RPMI8226 (cell line): ENCODE measurements at places on chromosomes 16 and 17.

- DNase-seq = no peak
Observed at GRCh38 chr16:66569131-66569530, 2.9 kb downstream of the CMTM1 start.

DNA sequence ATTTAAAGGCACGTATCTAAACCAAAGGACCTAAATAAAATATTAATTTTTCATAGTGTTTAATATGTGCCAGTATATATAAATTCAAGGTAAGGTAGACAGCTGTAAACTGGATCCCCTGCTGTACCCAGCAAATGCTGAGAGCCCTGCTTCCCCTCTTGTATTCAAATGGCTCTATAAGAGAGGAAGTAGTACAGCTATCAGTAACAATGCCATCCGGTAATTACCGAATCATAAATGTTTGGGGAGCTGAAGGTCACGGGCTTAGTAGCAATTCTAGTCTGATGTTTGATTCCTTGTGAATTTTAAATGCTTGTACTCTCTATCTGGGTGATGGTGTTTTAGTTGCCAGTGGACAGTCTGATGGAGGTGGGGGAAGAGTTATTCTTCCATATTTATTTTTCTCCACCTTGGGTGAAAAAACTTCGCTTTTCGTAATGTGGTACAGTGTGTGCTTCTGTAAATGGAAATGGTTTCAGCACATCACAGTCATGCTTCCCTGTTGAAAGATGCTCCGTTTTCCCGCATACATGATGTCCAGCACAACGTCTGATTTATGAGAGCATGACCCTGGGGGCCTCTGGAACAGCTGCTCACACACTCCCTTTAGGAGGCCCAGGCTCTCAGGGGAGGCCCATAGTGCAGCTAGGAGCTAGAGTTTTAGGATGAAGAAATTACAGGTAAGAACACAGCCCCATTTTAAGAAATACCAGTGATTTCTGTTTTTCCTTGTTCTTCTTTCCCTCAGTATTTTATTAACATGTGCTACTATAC lies 423.9 kb downstream of the WWOX start:
- DNase-seq = no peak

- no peak for DNase-seq
Observed at GRCh38 chr17:47622180-47622549, 27.6 kb upstream of the KPNB1 start.

DNA sequence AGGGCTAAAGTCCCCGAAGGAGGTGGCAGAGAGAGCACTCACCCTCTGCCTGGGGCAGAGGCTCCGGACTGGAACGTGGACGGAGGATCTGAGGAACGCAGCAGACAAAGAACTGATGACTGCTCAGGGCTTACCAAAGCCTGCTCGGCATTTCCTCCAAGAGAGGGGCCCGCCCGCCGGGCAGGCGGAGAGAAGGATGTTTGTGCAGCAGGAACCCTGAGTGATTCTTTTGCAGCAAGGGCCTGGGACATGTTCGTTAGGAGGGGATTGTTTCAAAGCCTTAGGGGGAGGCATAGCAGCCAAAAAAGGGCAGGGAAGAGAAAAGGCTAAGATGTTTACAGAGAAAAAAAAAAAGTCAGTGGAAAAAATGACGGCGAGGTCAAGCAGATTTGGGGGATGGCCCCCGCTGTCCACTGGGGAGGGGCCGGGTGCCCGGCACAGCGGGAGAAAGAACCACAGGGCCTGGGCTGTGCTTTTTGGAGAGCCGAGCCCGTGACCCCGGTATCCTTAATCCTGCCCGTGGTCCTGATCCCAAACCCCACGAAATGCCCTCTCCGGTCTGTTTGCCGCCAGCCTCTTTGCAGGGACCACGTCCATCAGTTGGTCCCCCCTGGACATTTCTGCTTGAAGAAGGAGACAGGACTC lies 129.3 kb downstream of the NTN1 start:
- DNase-seq = no peak

DNA sequence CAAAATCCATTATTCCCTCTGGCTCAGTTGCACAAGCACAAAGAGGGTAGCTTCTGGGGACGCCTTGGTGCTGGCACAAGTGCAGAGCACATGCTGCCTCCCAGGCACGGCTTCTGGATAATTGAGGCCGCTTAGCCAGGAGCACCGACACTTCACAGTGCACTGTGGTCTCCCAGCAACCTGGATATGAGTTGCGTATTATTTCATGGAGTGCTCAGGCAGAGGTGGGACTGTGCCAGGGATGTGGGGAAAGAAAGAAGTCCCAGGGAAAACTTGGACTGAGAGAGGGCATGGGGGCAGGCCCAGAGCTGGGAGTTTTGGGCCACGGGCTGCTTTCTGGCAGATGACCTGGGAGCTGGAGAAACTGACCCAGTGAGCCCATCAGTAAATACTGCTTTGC lies 37.5 kb downstream of the MPRIP start:
- no peak for DNase-seq
